ENCODE measurements at places on chromosomes 11 and 22. TPM values are rescaled to one million over a fixed set of nuclear protein-coding genes. Genes with fewer than 3 reads are reported as not detected.

SBF1 gene
- polyA plus RNA-seq: 41.8 TPM

KCTD14 gene
- polyA plus RNA-seq: 17.9 TPM

CSF2RB gene
- 0.89 TPM for polyA plus RNA-seq

MOGAT2 gene
- polyA plus RNA-seq: 0.18 TPM

TRIM68 gene
- polyA plus RNA-seq: 4.2 TPM

CENATAC gene
- 28.3 TPM for polyA plus RNA-seq

RIMBP3B gene
- polyA plus RNA-seq: 0.08 TPM

MMP1 gene
- 0.09 TPM for polyA plus RNA-seq

PNPLA5 gene
- not detected for polyA plus RNA-seq

GPHA2 gene
- not detected for polyA plus RNA-seq

RASGRP2 gene
- 9.8 TPM for polyA plus RNA-seq

TNNT3 gene
- 2.2 TPM for polyA plus RNA-seq

CLCF1 gene
- 17.4 TPM for polyA plus RNA-seq

CALCB gene
- polyA plus RNA-seq: 0.89 TPM

HEPN1 gene
- 0.28 TPM for polyA plus RNA-seq

NXF1 gene
- polyA plus RNA-seq: 85.1 TPM

DCDC1 gene
- polyA plus RNA-seq: not detected

PACSIN3 gene
- polyA plus RNA-seq: 11.6 TPM

Measured in adipose tissue (tissue), 3 donors.